ENCODE measurements at places on chromosomes 11 and 22.
A peak's percentile ranks its signal among the peaks of the same experiment; 100 is the strongest.

DNA sequence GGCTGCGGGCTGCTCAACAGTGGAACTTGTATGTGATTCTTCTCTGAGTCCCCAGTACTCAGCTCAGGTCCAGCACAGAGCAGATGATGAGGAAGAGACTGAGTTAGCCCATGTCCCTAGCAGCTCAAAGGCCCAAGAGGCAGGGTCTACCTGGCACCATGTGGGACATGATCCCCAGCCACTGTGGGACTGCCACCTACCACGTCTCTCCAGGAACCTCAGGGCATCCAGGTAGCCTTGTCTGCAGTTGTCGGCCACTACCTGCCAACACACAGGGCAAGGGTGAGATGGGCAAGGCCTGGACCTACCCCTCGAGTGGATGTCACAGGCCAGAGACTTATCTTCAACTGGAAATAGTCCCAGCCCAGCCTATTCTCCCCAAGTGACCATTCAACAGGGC is 4.4 kb downstream of the PNPLA5 start:
- no peak for DNase-seq

GRCh38 chr11:28838741-28839140 is 730.6 kb downstream of the METTL15 start:
- no peak for DNase-seq

- no peak for DNase-seq
Observed at GRCh38 chr11:78291503-78292108, 102.9 kb downstream of the USP35 start.

- peak; percentile 34 for DNase-seq
Observed at GRCh38 chr11:111417011-111417765, 38.1 kb upstream of the POU2AF1 start.

DNA sequence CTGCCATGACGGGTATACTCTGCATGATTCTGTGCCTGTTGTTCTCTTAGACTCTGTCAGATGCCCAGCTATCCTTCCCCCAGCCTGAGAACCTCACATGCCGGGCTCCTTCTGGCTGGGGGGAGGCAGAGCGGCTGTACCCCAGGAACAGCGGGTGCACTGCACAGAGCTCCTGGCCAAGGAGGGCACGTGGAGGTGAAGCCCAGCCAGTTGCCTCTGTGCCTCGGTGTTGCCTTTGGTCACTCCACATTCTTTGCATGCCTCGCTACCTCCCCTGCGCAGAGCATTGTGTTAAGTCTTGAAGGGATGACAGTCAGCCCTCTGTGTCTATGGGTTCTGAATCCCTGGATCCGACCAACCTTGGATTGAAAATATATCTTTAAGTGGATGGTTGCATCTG is 77.7 kb downstream of the FEZ1 start:
- no peak for DNase-seq

- DNase-seq = no peak
Observed at GRCh38 chr11:33434294-33434693, 177.1 kb downstream of the HIPK3 start.

DNA sequence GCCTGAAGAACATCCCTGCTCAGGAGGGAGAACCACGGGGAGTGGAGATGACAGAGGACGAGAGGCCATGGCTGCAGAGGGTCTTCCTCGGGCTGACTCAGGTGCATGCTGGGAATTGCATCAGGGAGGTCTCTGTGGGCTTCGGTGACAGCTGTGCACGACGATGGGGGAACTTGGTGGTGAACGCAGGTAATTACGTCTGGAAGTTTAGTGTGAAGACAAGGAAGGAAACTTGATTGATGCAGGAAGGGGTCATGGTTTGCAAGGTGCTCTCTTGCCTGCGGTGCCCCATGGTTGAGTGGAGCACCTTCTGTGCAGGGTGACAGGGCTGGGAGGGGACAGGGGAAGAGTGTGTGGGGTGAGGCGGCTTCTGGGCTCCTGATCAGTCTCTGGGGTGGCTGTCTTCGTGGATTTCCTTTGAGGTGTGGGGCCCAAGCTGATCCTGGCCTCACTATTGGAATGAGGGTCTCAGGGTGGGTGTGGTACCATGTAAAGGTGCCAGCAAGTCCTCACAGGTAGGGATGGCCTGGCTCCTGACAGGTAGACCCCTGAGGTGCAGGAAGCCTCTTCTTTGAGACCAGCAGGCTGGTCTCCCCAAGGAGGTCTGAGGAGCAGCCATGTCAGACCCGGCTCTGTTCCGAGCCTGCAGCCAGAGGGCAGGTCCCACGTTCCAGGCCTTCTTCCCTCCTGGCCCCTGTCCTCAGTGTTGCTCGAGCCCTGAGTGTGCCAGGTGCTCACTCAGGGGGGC is 1020.1 kb downstream of the TBC1D22A start:
- no peak for DNase-seq
